ENCODE measurements at places on chromosomes 16 and 17.

DNA sequence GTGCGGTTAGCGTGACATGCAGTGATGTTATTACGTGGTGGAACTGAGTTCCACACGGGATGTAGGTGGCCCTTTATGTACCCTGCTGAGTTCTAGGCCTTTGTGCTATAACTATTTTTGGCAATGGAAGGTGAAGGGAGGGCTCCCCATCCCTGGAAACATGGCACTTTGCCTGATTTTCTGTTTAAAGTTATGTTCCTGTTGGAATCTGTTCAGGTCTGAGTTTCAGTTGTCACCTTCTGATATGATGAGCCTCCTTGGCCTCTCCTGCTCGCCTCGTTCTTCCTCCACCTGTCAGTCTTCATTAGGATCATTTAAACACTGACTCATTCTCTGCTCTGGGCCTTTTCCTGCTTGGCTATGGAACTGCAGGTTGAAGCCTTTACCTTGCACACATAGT, 200.6 kb downstream of the FTO start:
- no peak for DNase-seq

GRCh38 chr16:50848755-50849514, 107.0 kb downstream of the CYLD start:
- no peak for DNase-seq

DNA sequence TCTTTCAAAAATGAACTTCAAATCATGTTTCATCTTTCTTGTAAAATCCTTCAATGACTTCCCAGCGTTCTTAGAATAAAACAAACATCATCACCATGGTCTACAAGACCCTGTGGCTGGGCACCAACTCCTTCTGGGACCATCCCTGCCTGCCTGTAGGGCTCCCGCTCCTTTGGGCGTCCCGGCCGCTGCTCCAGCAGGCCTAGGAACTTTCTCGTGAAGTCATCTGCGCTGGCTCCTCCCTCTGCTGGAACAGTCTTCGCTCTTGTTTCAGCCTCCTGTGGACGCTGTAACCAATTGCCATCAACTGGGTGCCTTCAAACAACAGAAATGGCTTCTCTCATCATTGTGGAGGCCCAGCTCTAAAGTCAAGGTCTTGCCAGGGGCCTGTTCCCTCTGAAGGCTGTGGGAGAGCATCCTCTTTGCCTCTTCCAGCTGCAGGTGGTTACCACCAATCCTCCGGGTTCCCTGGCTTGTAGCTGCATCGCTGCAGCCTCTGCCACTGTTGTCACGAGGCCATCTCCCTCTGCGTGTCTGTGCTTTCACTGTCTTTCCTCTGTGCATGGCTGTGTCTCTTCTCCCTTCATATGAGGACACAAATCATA, 185.5 kb upstream of the SDK2 start:
- DNase-seq, result no peak

- no peak for DNase-seq
Measured at GRCh38 chr17:20228410-20228809, 219.3 kb downstream of the SPECC1 start.

GRCh38 chr17:80671825-80672110, 127.1 kb downstream of the RPTOR start:
- no peak for DNase-seq

GRCh38 chr16:77896415-77897128, 108.2 kb downstream of the VAT1L start:
- no peak for DNase-seq

DNA sequence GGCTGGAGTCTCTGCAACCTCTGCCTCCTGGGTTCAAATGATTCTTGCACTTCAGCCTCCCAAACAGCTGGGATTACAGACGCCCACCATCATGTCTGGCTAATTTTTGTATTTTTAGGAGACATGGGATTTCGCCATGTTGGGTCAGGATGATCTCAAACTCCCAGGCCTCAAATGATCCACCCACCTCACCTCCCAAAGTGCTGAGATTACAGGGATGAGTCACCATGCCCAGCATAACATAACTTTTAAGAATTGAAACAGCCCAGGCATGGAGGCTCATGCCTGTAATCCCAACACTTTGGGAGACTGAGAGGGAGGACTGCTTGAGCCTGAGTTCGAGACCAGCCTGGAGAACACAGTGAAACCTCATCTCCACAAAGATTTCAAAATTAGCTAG, 2.5 kb downstream of the RSL1D1 start:
- no peak for DNase-seq

GRCh38 chr17:55144518-55144917, 120.2 kb upstream of the HLF start:
- no peak for DNase-seq

- no peak for DNase-seq
Measured at GRCh38 chr16:72876221-72876620, 171.7 kb downstream of the ZFHX3 start.

DNA sequence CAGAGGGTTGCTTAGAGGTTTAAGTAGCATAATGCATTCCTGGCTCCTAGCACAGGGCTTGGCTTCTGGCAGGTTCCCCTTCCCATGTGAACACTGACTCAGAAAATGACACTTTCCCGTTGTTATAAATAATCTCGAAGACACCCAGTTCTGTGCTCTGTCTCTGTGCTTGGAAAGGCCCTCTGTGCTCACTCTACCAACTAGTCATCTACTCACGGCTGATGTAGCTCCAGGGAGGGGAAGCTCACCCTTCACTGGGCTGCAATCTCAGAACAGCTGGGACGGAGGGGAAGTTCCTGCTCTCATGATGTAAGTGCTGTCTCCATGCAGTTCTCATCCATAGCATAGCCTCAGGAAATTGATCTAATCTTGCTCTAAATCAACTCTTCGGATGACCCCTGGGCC, 230.5 kb upstream of the ASIC2 start:
- no peak for DNase-seq

DNA sequence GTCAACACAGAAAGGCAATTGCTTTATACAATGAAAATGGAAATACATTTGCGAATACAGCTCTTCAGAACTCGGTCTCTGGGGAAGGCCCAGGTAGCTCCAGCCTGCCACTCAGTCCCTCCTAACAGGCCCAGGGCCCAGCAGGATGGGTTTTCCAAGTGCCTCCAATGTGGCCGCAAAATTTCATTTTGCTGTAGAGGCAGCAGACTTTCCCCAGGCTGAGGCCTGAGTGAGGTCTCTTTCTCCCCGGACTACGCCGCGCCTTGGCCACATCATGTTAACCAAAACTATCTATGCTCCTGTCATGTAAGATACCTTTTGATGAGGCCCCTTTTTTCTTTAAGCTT, 606.0 kb upstream of the SALL1 start:
- no peak for DNase-seq

DNA sequence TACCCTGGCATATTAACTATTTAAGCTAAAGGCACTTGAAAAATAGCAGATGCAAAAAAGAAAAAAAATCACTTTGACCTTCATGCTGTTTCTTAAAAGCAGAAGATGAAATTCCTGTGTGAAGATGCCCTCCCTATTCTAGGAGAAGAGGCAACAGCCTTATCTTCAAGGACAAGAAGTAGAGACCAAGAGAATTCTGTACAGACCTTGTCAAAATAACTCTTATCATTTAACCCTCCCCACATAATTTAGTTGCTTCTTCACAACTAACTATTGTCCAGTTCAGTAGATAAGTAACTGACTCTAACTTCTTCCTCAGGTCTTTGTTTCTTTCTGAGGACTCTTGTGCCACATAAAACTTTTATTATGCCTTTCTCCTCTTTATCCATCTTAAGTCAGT, 72.0 kb upstream of the MARCHF10 start:
- no peak for DNase-seq

DNA sequence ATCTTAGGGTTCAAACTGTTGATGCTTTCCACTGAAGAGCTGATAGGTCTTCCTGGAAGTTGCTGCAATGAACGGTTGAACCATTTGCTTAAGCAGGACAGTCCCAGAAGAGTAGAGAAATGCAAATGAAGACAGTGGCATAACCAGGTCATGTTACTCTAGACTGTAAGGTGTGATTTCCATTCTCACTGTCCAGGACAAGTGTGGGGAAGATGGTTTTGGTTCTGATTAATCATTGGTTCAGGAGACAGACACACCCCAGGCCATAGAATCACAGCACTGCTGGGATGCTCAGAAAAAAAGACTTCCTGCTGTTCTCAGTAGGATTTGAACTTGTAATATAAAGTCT, 34.8 kb upstream of the XYLT2 start:
- DNase-seq, result no peak

GRCh38 chr17:75475851-75476250, 19.4 kb downstream of the TMEM94 start:
- DNase-seq, result no peak

DNA sequence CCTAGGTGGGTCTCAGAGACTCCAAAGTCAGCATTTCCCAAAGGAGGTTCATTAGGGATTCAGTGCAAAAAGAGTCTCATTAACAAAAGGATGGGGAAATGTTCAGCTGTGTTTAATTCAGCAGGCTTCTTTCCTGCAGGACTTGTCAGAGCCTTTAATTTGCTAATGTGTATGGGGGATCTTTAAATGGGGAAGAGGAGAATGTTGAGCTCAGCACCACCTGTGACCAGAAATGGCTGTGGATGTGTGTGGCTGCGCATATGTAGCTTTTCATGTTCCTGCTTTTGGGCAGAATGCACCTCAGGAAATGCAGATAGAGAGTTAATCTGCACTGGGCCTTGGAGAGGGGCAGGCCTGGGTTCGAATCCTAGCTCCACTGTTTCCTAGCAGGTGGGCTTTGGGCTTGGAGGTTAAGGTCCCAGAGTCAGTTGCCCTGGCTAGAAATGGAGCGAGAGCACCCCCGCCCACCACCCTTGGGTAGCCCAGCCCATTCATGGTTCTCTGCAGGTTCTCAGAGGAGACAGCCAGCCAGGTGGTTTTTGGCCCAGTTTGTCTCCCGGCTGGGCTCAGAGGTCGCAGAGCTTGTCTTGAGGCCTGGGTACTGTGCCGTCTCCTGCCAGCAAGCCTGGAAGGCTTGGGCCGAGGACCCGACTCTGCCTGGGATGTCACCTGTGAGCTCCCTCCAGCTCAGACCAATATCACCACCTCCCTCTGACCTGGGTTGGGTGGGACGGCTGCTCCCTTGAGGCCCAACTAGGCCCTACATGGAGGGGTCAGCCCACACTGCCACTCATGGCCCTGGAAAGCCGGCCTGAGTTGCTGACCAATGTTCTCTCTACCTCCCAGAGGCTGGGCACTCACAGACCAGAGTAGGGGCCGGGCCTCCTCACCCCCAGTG, 9.3 kb downstream of the ADCY7 start:
- DNase-seq, result no peak

- no peak for DNase-seq
Measured at GRCh38 chr16:64782484-64782883, 339.4 kb downstream of the CDH11 start.

Measured in activated CD4-positive, alpha-beta T cell treated with anti-CD3 and anti-CD28 coated beads for 24 hours (primary cell).